ENCODE measurements at places on chromosomes 2 and 18.

- no peak for DNase-seq
Measured at GRCh38 chr2:70557171-70557838, 3.7 kb upstream of the TGFA start.

DNA sequence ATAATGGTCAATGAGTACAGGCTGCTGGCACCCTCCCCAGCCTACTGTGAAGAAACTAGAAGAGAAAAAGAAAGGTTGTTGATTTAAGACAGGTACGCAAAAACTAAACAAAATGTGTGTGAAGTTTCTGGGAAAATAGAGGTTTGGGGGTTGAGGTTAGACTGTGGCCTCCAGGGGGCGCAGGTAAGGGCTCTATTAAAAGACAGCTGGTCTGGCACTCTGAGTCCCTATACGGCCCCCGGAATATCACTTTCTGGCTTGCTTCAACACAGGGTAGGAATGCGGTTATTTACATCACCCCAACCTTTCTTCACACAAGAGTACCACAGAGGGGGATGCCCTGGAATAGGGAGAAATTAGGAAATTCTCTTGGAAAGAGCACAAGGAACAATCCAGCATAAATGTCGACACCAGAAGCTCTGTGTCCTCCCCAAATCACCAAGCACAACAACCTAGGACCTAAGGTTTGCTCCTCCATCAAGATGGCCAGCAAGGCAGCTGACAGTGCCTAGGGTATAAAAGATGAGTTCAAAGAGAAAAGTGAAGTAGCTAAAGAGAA, 480.8 kb upstream of the KLHL29 start:
- peak; percentile 24 for DNase-seq

GRCh38 chr2:104774631-104775030, 79.3 kb upstream of the POU3F3 start:
- no peak for DNase-seq

DNA sequence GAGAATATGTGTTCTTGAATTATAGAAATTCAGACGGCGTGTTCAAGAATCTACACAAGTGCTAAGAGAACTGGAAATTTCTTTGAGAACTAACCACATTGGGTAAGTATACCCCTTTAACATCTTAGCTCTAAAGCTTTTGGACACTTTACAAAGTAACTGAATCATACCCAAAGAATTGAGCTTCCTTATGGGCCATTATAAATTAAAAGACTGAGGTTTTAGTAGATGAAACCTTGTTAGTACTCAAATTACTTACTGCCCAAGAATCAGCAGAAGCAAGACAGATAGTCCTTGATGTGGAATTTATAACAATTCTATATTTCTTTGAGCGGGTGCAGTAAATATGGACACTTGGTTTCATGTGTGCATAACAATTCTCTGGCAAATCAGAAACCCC, 168.3 kb downstream of the PRPF40A start:
- DNase-seq: no peak

DNA sequence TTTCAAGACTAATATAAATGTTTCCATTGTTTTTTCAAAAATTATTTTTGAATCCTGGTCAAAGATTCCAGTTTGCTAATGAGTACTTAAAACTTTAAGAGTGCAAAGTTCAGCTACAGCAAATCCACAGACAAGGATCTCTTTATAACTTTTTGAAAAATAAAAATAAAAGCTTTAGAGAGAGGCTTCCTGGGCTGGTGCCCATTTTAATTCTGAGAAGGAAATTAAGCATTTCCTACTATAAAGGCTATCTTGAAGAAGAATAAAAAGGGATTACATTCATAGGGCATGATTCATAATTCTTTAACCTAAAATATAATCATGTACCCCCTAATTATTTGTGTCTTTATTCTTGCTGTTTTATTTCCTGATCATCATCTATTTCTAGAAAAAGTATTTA, 38.2 kb downstream of the DNAJC10 start:
- DNase-seq: no peak

DNA sequence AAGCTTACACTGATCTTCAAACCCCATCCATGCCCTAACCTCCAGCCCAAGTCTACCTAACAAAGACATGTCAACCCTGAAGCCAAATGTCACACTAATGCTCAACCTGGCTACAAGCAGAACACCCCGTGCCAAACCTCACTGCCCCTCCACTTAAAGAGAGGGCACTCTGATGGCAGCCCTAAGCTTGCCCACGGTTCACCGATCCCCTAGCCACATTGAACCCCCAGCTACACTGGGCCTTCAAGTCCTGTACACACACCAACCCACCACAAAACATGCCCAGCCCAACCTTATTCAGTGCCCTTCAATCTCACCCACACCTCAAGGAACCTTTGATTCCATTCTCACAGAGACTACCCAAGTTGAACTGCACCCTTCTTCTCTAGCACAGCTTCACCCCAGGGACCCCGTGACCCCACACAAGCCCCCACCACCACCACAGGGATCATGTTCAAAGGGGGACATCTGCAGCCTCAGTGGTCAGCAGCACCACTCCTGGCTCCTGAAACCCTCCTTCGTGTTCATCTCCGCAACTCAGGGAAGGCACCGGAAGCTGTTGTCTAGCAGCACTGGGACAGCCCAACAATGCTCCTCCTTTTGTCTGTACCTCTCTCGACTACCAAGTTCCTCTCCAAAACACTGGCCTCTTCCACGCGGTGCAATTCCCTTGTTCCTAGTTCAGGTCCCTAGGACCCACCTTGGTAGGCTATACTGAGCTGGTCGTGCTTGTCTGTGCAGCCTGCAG, 218.8 kb downstream of the CYP26B1 start:
- no peak for DNase-seq

GRCh38 chr2:120896901-120897300, 161.2 kb downstream of the GLI2 start:
- no peak for DNase-seq

GRCh38 chr18:63365876-63366212, 1.2 kb downstream of the KDSR start:
- peak; percentile 31 for DNase-seq

All from activated CD4-positive, alpha-beta memory T cell treated with anti-CD3 and anti-CD28 coated beads for 36 hours (primary cell).